ENCODE measurements at places on chromosomes 5 and 9. TPM values are rescaled to one million over a fixed set of nuclear protein-coding genes. Genes with fewer than 3 reads are reported as not detected.

- no peak for DNase-seq
Observed at GRCh38 chr5:1108865-1109174, 3.0 kb downstream of the SLC12A7 start.

- DNase-seq = no peak
Observed at GRCh38 chr5:73199671-73200070, 26.7 kb downstream of the TMEM174 start.

DNA sequence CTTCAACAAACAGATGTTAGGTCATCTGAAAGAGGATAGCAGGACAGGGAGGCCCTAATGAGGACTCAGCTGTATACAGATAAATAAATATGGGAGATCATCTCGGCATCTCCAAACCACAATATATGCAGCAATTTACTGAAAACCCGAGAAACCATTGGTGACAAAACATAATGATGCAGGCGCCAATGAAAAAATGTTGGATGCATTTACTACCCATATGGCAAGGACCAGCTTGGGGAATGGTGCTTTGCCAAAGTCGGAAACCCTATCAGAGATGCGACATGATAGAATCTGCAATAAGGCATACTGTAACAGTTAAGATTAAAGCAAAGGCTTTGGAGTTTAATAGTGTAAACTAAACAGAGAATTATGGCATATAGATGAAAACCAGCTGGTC is 92.0 kb downstream of the SNCAIP start:
- DNase-seq = no peak

DNA sequence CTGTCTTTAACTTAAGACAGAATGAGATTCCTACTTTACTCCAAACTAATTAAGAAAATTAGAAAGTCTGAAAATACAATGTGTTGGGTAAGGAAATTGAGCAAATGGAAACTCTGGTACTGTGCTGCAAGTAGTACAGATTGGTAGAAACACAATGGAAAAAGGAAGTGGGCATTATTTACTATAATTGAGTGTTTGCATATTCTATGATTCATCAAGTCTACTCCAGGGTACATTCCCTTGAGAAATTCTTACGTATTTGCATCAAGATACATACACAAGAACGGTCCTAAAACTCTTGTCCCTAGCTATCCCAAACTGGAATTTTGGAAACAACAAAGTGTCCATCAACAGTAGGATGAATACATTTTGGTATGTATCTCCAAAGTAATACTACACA is 123.5 kb upstream of the TARS1 start:
- peak; percentile 77 for DNase-seq

GRCh38 chr5:38071831-38072694 is 186.3 kb upstream of the EGFLAM start:
- no peak for DNase-seq

DNA sequence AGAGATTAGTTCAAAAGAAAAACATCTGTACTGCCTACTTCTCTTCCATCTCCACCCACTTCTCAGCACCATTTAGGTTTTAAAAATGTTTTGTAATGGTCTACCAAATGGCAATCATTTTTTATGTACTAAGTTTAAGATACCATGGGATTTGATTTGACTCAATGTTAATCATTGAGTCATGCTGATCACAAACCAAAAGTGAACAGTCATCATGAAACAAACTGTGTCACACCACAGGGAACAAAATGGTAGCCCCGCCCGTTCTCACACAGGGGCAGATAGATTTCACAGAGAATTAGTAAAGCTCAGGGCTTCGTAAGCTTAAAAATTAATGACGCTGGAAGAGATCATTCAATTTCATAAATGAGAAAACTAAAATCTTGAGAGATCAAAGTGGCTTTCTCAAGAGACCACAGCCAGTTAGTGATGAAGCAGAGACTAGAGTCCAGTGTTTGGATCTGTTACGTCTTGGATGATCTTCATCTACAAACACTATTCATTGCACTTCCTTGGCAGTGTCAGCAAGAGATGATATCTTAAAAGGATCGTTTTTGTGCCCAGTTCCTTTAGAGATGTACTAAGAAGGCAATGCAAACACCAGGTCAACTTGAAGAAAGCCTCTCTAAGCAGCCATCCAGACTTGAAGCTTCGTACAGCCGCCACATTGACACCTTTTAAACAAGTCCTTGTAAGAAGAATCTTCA is 33.9 kb upstream of the TRIO start:
- no peak for DNase-seq

The PLAC8L1 gene
- total RNA-seq = not detected

- DNase-seq = no peak
Observed at GRCh38 chr5:107631805-107632362, 38.9 kb downstream of the EFNA5 start.

GRCh38 chr9:122159925-122160246 is 178 bp downstream of the MORN5 start:
- DNase-seq = no peak

- no peak for DNase-seq
Observed at GRCh38 chr5:17799521-17799920, 165.3 kb downstream of the TAF11L14 start.

GRCh38 chr9:71479621-71480020 is 288.7 kb downstream of the CEMIP2 start:
- no peak for DNase-seq

DNA sequence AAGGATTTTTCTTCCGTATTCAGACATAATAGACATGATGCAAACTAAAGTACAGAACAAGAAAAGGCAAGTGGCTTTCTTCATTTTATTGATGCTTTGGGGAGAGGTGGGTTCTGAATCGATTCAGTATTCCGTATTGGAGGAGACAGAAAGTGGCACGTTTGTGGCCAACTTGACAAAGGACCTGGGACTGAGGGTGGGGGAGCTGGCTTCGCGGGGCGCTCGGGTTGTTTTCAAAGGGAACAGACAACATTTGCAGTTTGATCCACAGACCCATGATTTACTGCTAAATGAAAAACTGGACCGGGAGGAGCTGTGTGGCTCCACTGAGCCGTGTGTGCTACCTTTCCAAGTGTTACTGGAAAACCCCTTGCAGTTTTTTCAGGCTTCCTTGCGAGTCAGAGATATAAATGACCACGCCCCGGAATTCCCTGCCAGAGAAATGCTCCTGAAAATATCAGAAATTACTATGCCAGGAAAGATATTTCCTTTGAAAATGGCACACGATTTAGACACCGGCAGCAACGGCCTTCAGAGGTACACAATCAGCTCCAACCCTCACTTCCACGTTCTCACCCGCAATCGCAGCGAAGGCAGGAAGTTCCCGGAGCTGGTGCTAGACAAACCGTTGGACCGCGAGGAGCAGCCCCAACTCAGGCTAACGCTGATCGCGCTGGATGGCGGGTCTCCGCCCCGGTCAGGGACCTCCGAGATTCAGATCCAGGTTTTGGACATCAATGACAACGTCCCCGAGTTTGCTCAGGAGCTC is 551 bp downstream of the PCDHB6 start:
- DNase-seq = no peak

GRCh38 chr5:171578049-171578828 is 158.8 kb downstream of the FGF18 start:
- DNase-seq = no peak

GRCh38 chr5:173099461-173099860 is 43.3 kb downstream of the CREBRF start:
- DNase-seq = no peak

DNA sequence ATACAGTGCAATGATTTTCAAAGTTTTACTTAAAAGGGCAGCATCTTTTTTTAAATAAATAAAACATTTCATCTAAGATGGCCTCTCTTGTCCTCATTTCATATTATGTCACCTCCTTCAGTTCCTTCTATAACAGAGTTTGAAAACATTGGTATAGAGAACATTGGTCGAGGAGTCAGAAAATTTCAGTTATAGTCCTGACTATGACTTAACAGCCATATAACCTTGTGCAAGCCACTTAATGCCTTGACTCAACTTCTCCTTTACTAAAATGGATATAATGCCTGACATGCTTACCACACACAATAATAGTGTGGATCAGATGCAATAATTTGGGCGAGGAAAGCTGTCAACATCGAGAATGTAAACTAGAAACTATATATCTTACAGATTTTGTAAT is 22.6 kb downstream of the SSBP2 start:
- DNase-seq = no peak

The FOXD4L3 gene
- not detected for total RNA-seq

DNA sequence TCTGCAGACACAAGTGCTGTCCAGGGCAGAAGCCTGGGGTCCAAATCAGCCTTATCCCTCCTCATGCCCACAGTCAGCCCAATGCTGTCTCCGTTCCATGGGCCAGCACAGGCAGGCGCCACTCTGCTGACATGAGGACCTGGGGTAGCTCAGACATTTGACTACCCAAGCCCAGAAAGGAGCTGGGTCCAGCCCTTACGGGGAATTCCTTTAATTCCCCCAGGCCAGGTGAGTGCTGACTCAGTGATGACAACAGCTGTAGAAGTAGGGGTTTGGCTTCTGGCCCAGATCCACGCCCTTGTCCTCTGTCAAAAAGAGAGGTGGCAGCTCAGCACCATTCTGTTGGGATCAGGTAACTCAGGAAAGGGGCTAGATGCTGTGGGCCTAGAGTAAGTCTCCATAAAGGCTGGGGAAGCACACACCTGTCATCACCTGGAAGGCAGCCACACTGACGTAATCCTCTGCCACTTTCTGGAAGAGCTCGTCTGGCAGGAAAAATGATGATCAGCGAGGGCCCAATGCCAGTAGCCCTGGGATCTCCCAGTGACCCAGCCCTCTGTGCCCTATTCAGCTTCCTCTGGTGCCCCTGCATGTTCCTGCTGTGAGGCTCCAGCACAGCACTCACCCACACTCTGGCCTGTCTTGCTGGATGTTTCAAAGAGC is 1.9 kb downstream of the RAB24 start:
- DNase-seq = no peak

GRCh38 chr5:154419236-154419635 is 26.6 kb upstream of the SAP30L start:
- DNase-seq = no peak

The IL7R gene
- total RNA-seq = 2.2 TPM

GRCh38 chr9:109973336-109973735 is 193.3 kb downstream of the PALM2AKAP2 start:
- DNase-seq = no peak

The PCDHA13 gene
- under 0.01 TPM for total RNA-seq

GRCh38 chr5:170493028-170493820 is 10.6 kb upstream of the KCNIP1 start:
- no peak for DNase-seq

DNA sequence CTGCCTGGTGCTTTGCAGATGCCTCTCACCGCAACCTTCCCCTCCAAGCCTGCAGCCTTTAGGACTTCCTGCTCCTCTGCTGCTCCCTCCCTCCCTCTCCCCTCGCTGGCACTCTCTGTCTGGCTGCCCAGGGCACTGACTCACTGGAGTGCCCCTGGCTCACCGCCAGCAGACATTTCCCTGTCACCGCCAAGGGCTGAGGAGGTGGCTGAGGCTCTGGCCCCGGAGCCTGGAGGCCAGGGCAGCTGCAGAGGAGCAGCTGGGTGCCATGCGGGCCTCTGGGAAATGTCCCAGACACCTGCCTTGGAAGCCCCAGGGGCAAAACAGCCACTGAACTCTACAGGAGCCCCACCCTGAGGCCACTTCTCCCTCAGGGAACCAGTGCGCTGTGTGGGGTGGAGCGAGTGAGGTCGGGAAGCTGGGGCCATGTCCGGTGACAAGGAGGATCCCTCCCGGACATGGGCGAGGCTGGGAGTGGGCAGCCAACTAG is 53.4 kb downstream of the TENT4A start:
- peak; percentile 78 for DNase-seq

GRCh38 chr5:437281-437771 is 5.7 kb upstream of the EXOC3 start:
- no peak for DNase-seq

The CDC23 gene
- total RNA-seq = 35.6 TPM

The CNTLN gene
- 11.3 TPM for total RNA-seq

DNA sequence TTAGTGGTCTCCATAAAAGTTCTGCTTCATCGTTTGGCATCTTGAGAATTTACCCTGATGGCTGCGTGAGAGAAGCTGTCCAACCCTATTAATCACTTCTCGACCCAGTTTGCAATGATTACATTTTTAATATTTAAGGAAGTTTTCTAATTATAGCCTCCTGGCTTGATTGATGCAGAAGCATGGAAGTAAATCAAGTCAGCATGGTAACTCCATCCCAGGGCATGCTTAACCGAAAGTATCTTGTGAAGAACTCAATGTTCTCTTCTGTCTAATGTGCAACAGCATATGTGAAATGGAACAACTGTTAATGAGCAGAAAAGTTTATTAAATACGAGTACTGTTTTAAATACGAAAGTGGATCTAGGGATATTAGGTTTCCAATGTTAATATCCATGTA is 278.9 kb upstream of the CD180 start:
- DNase-seq = no peak

The THBS4 gene
- total RNA-seq = 0.28 TPM

The NMUR2 gene
- not detected for total RNA-seq

GRCh38 chr9:83070261-83070660 is 7.3 kb upstream of the RASEF start:
- DNase-seq = no peak

The SPINK4 gene
- total RNA-seq = not detected

DNA sequence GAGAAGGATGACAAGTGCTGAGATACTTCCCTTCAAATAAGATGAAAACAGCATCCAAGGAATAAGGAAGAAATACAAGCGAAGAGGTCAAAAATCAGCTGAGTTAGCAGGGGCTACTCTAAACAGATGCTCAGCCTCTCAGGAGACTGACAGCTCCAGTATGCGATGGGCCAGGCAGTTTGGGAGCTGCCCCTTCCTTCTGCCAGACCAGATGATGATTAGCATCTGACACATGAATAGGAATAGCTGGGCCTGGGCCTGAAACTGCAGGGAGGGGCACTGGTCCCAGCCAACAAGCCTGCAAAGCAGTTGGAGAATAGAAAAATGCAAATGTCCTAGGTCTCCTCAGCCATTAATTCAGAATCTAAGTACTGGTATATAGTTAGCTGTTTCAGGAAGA is 13.1 kb upstream of the MAP3K1 start:
- DNase-seq = no peak

GRCh38 chr5:72561148-72561972 is 54.1 kb upstream of the ZNF366 start:
- peak; percentile 42 for DNase-seq

- no peak for DNase-seq
Observed at GRCh38 chr9:2289263-2289662, 274.1 kb downstream of the SMARCA2 start.

- DNase-seq = no peak
Observed at GRCh38 chr5:104352954-104353353, 790.4 kb upstream of the NUDT12 start.

GRCh38 chr5:176897263-176897662 is 1.9 kb downstream of the HK3 start:
- DNase-seq = no peak

The ZNF366 gene
- total RNA-seq = 13.3 TPM

DNA sequence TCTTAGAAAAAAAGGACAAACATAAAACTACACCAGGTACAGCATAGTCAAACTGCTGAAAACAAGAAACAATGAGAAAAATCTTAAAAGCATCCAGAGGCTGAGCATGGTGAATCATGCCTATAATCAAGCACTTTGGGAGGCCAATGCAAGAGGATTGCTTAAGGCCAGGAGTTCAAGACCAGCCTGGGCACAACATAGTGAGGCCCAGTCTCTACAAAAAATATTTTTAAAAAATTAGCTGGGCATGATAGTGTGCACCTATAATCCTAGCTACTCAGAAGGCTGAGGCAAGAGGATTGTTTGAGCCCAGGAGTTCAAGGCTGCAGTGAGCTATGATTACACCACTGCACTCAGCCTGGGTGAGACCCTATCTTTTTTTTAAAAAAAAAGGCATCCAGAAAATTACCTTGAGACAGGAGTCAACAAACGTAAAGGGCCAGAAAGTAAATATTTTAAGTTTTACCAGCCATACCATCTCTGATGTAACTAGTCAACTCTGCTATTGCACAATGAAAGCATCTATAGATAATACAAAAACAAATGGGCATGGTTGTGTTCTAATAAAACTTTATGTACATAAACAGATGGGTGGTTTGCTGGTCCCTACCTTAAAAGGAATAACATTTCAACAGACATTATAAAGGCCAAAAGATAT is 19.8 kb downstream of the AP3B1 start:
- no peak for DNase-seq
